Epithelial cell of proximal tubule (primary cell): ENCODE measurements at places on chromosomes 7 and 10. TPM values are rescaled to one million over a fixed set of nuclear protein-coding genes. Genes with fewer than 3 reads are reported as not detected.
A peak's percentile ranks its signal among the peaks of the same experiment; 100 is the strongest.

DNA sequence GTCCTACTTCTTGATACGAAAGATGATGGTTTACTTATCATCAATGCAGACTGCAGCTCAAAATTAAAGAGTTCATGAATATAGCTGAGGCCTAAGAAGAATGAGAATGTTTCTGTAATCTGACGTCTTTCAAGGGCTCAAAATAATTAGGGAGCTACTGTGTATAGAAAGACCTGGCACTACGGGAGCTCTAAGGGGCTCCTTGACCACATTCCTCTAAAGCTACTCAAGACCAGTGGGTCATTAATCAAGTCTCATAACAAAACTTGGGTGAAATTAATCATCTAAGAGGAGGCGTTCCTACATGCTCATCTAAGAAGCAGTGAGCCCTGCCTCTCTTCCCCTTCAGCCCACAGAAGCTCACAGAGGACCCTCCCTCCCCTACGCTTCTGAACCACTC lies 863.8 kb upstream of the AUTS2 start:
- no peak for DNase-seq

DNA sequence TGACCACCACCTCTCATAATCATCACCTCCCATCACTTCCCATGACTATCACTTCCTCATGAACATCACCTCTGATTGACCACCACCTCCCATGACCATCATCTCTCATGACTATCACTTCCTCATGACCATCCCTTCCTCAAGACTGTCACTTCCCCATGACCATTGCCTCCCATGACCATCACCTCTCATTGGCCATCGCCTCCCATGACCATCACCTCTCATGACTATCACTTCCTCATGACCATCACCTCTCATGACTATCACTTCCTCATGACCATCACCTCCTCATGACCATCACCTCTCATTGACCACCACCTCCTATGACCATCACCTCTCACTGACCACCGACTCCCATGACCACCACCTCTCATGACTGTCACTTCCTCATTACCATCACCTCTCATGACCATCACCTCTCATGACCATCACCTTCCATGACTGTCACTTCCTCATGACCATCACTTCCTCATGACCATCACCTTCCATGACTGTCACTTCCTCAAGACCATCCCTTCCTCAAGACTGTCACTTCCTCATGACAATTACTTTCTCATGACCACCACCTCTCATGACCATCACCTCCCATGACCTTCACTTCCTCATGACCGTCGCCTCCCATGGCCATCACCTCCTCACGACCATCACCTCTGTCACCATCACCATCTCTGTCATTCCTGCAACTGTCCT lies 51.6 kb downstream of the PDGFA start:
- DNase-seq: no peak

- no peak for DNase-seq
Observed at GRCh38 chr7:142300689-142301088, 42.8 kb upstream of the PRSS58 start.

DNA sequence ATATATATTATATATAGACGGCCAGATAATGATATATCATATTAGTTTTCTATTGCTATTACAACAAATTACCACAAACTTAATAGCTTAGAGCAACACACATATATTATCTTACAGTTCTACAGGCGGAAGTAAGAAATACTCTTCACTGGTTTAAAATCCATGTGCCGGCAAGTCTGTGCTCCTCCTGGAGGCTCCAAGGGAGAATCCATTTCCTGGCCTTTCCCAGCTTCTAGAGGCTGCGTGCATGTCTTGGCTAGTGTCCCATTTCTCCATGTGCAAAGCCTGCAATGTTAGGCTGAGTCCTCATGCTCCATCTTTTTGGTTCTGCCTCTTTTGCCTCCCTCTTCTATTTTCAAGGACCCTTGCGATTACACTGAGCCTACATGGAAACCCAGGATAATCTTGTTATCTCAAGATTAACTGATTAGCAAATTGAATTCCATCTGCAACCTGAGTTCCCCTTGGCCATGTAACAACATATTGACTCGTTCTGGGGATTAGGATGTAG lies 23.9 kb upstream of the PNLIPRP3 start:
- no peak for DNase-seq

DNA sequence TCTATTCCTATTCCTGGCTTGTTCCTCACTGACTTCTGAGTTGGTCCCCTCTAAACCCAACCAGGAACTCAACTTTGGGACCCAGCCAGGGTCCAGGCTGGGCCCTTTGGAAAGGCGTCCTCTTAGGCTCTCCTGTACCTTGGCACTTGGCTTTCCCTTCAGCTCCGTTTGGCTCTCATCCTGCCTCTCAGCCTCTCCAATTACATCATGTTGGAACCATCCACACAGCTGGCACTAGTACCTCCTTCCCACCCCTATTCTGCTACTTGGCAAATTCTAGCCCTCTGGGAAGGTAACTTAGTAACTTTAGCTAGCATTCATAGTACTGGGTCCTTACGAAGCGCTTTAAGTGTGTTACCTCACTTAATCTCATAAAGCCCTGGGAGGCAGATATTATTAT lies 205.3 kb upstream of the HABP2 start:
- no peak for DNase-seq

GRCh38 chr7:20030417-20030816 lies 186.8 kb downstream of the MACC1 start:
- no peak for DNase-seq

GRCh38 chr7:116317907-116318306 lies 107.6 kb downstream of the TES start:
- DNase-seq: no peak

DNA sequence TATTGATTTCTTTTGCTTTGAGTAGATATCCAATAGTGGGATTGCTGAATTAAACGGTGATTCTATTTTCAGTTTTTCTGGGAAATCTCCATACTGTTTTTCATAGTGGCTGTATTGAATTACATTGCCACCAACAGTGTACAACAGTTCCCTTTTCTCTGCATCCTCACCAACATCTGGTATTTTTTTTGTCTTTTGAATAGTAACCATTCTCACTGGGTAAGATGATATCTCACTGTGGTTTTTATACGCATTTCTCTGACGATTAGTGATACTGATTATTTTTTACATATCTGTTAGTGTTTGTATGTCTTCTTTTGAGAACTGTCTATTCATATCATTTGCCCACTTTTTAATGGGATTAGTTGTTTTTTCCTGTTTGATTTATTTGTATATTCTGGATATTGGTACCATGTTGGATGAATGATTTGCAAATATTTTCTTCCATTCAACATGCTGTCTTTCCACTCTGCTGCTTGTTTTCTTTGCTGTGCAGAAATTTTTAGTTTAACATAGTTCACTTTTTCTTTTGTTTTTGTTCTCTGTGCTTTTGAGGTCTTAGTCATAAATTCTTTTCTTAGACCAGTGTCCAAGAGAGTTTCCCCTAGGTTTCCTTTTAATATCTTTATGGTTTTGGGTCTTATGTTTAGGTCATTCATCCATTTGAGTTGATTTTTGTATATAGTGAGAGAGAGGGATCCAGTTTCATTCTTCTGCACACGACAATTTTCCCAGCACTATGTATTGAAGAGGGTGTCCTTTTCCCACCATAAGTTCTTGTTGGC lies 584.7 kb downstream of the PHTF2 start:
- no peak for DNase-seq

The GPC2 gene
- total RNA-seq: 4.1 and 11.0 TPM in 2 replicates

DNA sequence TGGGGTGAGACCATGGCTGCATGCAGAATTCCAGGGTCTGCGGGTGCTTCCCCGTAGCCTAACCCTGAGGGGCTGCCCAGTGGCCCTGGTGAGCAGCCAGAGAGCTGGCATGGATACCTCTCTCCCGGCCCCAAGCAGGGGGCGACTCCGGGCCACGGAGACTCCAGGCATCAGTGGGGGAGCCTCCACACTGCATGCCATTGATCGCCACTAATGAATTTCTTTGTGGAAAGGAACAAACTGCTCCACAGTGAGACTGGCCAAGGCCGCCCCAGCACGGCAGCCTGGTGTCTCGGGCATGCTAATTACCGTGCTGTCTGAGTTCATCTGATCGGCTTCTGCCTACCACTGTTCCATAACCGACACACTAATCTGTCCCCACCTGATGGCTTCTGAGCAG lies 184.4 kb downstream of the GRID1 start:
- no peak for DNase-seq

DNA sequence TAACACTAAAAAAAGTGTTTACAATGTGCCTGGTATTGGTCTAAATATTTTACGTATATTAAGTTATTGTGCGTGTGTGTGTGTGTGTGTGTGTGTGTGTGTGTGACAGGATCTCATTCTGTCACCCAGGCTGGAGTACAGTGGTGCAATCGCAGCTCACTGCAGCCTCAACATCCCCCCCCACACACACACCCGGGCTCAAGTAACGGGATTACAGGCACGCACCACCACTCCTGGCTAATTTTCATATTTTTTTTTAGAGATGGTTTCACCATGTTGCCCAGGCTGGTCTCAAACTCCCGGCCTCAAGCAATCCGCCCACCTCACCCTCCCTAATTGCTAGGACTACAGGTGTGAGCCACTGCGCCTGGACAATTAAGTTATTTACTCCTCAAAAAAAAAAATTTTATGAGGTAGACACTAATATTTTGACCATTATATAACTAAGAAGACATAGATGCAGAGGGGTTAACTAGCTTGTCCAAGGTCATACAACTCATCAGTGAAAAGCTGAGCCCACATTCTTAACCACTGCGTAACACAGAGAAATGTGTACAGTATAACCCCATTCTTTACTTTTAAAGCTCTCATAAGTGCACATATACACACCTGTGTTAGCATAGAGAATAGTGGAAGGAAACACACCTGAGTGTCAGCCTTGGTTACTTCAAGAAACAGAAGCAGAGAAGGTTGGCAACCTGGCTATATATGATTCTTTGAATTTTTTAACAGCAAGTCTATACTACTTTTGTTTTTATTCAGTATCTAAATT lies 35.0 kb downstream of the DNAJC12 start:
- no peak for DNase-seq

- no peak for DNase-seq
Observed at GRCh38 chr7:131948434-131949053, 392.1 kb upstream of the PODXL start.

The STEAP4 gene
- 0.52 and 0.80 TPM in 2 replicates for total RNA-seq

GRCh38 chr7:77538281-77539212 lies 1.5 kb downstream of the PTPN12 start:
- peak; percentile 73 for DNase-seq

DNA sequence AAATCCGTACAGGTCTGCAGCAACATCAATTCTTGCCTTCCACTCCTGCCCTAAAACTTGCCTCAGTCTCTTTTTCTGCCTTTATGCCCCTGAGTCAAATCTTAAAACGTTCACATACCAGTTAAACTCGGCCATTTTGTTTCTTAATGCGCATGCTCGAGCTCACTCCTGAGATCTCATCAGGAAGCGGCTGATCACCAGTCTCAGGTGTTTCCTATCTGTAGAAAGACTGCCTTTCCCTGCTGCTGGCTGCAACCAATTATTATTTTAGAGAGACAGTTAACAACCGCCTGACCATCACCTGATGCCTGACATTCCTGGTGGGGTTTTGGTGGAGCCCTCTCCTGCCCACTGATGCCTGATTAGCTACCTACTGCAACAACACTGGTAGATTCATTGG lies 70.2 kb upstream of the TMEM140 start:
- DNase-seq: no peak

The CRHR2 gene
- not detected in 2 replicates for total RNA-seq

DNA sequence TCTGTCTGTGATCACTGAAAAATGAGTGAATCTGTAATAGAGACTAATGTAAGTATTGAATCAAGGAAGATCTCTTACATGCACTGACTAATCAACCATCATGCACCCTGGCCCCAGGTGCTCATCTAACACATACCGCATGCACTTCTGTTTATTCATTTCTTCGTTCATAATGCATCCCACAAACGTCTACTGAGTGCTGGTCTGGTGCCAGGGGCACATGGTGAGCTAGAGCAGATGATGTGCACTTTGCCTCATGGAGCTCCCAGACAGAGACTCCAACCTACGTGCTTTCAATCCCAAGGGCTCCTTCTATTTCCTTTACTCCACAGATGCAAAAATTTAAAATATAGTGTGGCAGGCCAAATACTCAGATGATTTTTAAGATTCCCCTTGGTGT lies 10.7 kb downstream of the C10orf90 start:
- DNase-seq: no peak

GRCh38 chr7:105880571-105881330 lies 4.4 kb upstream of the ATXN7L1 start:
- no peak for DNase-seq

The NPTX2 gene
- total RNA-seq: 0.07 and 0.40 TPM in 2 replicates

- peak; percentile 73 for DNase-seq
Observed at GRCh38 chr7:99142727-99143520, 984 bp downstream of the SMURF1 start.

The TMEM209 gene
- 9.3 and 12.2 TPM in 2 replicates for total RNA-seq

- DNase-seq: no peak
Observed at GRCh38 chr10:4074545-4075407, 289.8 kb upstream of the KLF6 start.

The PPP1R3C gene
- total RNA-seq: 0.43 and 2.1 TPM in 2 replicates

The PRLHR gene
- not detected in 2 replicates for total RNA-seq

GRCh38 chr7:87223666-87224065 lies 4.1 kb upstream of the TMEM243 start:
- DNase-seq: no peak

GRCh38 chr7:75734586-75735458 lies 3.9 kb downstream of the HIP1 start:
- no peak for DNase-seq

GRCh38 chr10:96125142-96125515 lies 5.0 kb upstream of the ZNF518A start:
- no peak for DNase-seq

GRCh38 chr10:44818701-44819127 lies 92.4 kb upstream of the TMEM72 start:
- DNase-seq: no peak

The LLCFC1 gene
- not detected in 2 replicates for total RNA-seq

GRCh38 chr10:60508037-60508436 lies 118.4 kb upstream of the ANK3 start:
- DNase-seq: no peak

- DNase-seq: no peak
Observed at GRCh38 chr7:506921-507622, 12.6 kb downstream of the PDGFA start.

GRCh38 chr7:41624818-41625217 lies 78.1 kb downstream of the INHBA start:
- DNase-seq: no peak

The ZNRF2 gene
- 10.4 and 16.5 TPM in 2 replicates for total RNA-seq

- DNase-seq: no peak
Observed at GRCh38 chr7:67858931-67859330, 862.3 kb downstream of the TYW1 start.

- no peak for DNase-seq
Observed at GRCh38 chr7:30837581-30837980, 66.4 kb downstream of the MINDY4 start.
